SK-N-DZ (cell line): ENCODE measurements at places on chromosomes 11 and 22.

- DNase-seq, result no peak
Observed at GRCh38 chr11:35116762-35117640, 22.0 kb upstream of the CD44 start.

DNA sequence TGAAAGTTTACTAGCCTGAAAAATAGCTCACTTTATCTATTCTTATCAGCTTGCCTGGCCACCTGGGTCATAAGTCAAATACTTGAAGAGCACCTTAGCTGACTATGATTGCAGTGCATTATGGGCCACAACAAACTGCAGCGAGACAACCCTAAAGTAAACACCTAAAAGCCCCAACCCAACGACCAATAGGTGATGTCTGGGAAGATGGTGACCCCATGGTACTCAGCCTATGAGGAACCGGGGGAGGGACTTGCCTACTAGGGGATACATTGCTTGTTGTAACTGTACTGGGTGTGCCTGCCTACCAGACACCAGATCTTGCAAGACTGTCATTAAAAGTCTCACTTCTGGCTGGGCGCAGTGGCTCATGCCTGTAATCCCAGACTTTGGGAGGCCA lies 35.6 kb upstream of the APOBEC3A start:
- no peak for DNase-seq

GRCh38 chr11:88421530-88421929 lies 84.0 kb upstream of the CTSC start:
- DNase-seq, result no peak

GRCh38 chr11:109511598-109511997 lies 89.6 kb downstream of the C11orf87 start:
- DNase-seq, result no peak

- DNase-seq, result no peak
Observed at GRCh38 chr11:46306296-46306853, 28.9 kb downstream of the CREB3L1 start.

GRCh38 chr11:2731130-2732125 lies 31.6 kb upstream of the KCNQ1OT1 start:
- no peak for DNase-seq

DNA sequence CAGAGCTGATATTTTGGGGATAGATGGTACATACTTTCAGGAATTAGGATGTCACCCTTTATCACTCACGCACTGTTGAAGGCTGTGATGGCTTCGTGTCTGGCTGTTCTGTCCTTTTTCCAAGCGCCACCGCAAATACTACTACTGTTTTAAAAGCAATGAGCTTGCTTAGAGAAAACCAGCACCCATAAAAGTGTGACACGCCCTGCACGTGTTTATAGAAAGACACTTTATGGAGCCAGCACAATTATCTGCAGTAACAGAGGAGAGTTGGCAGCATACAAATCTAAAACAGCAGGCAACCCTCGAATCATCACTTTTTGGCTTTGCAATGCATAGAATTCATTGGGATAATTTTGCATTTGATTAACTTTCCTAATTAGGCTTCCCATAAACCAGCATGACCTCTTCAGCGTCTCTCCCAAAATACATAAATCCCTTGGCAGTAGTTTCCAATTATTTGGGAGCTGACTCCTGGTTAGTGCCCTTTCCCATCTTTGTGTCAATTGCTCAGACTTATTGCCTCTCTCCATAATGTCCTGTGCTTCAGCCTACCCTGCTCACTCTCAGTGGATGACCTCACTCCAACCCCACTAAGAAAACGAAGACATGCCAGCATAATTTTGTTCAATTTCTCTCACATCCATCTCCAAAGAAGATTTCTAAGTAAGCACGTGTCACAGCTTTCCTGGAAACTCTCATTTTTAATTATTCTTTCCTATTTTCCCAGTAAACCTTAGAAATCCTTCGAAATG lies 118.7 kb upstream of the LARGE1 start:
- DNase-seq, result no peak

- DNase-seq, result no peak
Observed at GRCh38 chr11:11512502-11512901, 109.3 kb downstream of the GALNT18 start.
